Activated naive CD8-positive, alpha-beta T cell treated with anti-CD3 and anti-CD28 coated beads, Interleukin-2, amount 50 U/mL, for 24 hours (primary cell): ENCODE measurements at places on chromosomes 16 and 17.
A peak's percentile ranks its signal among the peaks of the same experiment; 100 is the strongest.

- no peak for DNase-seq
These were observed 81.3 kb upstream of the PLCG2 start for GRCh38 chr16:81697616-81698309.

DNA sequence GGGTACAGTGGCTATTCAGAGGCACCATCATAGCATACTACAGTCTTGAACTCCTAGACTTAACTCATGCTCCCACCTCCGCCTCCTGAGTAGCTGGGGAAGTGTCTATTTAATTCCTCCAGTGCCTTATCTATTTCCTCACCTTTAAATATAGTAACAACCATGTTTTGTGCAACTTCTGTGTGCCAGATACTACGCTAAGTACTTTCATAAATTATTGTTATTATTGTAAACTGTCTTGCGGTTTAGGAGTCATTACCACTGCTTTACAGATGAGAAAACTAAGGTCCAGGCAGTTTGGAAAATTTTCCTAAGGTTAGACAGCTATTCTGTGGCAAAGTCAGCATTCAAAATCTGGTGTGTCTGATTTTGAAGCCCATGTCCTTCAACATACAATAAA, 359.1 kb upstream of the XYLT1 start:
- DNase-seq = no peak

- no peak for DNase-seq
These were observed 47.8 kb downstream of the ERN1 start for GRCh38 chr17:64081802-64082799.

GRCh38 chr17:66272811-66273585, 29.4 kb upstream of the PRKCA start:
- DNase-seq = no peak

- DNase-seq = peak; percentile 89
These were observed 4.4 kb downstream of the CD19 start for GRCh38 chr16:28935924-28936783.

GRCh38 chr16:59350670-59351069, 616.6 kb upstream of the GOT2 start:
- no peak for DNase-seq

DNA sequence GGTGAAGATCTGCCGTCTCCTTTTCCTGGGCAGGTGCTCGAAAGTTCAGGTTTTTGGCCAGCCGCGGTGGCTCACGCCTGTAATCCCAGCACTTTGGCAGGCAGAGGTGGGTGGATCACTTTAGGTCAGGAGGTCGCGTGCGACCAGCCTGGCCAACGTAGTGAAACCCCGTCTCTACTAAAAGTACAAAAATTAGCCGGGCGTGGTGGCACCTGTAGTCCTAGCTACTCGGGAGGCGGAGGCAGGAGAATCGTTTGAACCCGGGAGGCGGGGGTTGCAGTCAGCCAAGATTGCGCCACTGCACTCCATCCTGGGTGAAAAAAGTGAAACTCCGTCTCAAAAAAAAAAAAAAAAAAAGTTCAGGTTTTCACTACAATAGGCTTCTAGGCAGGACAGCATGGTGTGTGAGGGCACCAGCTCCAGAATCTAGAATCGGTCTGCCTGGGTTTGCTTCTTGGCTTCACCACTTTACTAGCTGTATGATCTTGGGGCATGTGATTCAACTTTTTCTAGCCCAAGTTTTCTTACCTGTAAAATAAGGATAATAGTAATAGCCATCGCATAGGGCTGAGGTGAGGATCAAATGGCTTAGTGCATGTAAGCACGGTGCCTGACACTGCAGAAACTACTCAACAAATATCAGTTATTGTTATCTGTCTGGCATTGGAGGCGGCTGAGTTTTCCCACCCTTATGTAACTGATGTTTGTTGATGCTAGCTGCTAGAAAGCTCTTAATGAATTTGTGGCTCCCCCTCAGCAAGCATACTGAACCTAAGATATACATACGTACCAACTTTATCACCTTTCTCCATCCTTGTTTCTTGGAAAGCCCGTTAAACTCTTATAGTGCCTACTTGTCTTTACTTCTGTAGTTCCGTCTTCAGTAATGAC, 1.3 kb downstream of the PSMD12 start:
- no peak for DNase-seq
